Amniotic stem cell (primary cell): ENCODE measurements at places on chromosomes 2 and 18.

- DNase-seq: no peak
Measured at GRCh38 chr18:13320891-13321425, 102.4 kb downstream of the LDLRAD4 start.

- no peak for DNase-seq
Measured at GRCh38 chr2:236400046-236400574, 135.9 kb upstream of the ASB18 start.

DNA sequence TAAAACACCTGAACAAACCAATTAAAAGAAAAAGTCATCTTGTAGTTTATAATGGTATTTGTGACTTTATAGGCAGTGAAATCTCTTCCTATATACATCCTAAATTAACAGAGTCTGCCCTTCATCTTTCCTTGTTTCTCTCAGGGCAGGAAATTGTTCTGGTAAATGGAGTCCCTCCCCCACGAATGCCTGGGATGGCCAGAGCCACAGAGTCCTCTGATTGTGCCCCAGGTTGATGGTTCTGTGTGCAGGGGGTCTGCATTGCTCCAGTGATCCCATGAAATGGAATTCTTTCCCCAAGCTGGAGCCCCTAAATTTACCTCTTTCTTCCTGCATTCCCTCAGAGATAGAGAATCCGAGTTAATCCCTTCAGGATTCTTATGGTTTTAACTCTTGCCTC is 155.5 kb downstream of the MTX2 start:
- no peak for DNase-seq

DNA sequence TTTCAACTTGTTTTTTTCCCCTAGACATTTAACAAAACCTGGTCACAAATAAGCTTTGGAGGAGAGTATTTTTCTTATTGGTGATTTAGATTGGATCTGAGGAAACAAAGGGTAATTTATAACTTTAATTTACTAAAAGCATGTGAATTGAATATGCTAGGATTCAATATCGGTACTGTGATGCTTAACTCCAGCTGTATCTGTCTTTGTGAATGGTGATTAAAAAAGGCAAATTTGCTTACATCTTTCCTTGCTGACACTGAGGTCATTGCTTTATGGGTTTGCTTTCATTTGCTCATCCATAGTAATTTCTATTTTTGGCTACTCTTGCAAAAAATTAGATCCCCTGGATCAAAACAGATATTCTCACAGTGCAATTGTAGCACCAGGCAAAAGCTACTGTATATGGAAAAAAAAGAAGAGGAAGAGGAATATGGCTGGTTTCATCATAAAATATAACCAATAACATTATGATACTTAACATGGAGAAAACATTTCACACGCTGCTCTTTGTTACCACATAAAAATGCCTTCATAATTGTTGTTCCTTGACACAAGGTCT is 832.0 kb upstream of the ZEB2 start:
- no peak for DNase-seq

DNA sequence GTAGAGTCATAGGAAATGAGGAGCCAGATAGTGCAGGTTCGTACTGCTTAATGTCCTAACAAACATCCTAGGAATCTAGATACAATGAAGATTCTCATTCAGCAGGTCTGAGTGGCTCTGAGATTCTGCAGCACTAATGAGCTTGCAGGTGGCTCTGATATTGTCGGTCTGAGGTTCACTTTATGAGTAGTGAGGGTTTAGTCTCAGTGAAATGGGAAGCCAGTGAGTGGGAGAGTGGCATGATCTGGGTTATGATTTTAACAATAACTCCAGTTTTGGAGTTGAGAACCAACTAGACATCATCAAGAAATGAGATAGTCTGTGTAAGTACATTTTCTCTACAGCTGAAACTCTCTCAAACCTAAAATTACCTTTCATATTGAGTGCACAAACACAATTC is 166.8 kb upstream of the SP5 start:
- DNase-seq: no peak

DNA sequence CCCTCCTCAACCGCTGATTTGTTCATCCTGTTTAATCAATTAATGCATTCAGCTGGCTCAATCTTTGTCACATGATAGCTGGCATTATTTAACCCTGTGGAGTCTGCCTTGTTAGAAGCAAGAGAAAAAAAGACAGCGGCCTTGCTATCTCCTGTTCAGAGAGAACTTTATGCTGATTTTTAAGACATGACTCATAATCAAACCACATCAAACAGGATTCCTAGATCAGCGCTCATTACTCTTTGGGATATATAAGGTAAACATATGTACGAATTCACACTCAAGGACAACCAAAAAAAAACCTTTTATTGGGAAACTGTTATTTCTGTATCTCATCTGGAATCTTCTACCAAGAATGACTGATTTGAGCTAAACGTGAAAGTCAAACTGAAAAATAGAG is 195.1 kb downstream of the C1D start:
- DNase-seq: no peak

DNA sequence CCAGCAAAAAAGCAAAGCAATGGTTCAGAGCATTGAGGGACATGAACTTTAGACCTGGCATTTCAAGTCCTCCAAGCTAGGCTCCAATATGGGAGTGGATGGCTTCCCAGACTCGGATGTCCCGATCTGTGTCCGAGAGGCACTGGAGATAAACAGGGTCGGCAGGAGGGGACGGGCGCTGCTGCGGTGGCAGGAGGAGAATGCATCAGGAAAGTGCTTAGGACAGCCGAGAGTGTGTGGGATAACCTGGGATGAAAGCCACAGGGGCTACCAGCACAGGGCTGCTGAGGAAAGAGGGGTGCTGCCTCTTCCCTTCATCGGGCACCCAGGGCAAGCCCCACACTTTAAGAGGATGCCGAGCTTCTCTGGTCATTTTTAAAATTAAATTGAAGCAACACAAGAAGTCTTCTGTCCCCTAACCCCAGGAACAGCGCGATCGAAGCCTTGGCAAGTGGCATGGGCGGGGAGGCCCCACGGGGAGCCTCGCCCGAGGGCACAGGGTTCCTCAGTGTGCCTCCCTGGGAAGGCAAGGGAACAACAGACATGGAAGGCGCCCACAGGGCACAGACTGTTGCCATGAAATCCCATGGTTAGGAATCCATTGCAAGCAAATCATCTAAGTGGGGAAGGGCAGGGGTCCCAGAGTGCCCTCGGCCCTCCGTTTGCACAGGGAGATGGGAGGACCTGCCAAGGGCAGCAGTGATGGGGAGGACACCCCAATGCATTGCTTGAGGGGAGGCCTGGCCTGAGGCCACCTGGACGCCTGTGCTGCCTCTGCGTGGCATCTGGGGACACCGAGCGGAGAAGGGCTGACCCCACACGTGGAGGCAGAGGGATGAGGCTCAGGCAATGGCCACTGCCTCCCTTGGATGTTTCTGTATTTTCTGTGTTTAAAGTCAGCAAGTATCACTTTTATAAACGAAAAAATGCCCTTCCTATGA is 78.5 kb upstream of the GPC1 start:
- no peak for DNase-seq

GRCh38 chr18:26052505-26052904 is 37.9 kb downstream of the SS18 start:
- DNase-seq: no peak

- DNase-seq: no peak
Measured at GRCh38 chr2:101328474-101329007, 20.0 kb upstream of the RNF149 start.

DNA sequence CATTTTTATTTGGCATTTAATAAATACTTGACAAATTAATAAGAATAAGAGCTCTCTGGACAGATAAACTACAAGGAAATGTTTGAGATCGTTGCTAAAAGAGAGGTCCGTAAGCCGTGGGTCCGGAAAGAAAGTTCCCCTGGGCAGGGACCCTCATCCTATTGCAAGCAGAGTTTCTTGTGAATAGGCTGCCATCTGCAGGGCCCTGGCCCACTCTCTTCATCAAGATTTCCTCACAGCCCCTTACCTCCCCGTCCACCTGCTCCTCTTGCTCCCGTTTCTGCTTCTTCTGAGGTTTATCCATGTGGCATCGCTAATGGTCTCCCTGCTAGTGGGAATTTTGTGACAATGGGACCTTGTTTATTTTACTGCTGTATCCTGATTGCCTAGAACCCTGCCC is 30.1 kb upstream of the MC5R start:
- no peak for DNase-seq

- no peak for DNase-seq
Measured at GRCh38 chr2:60527762-60528161, 25.7 kb downstream of the BCL11A start.

DNA sequence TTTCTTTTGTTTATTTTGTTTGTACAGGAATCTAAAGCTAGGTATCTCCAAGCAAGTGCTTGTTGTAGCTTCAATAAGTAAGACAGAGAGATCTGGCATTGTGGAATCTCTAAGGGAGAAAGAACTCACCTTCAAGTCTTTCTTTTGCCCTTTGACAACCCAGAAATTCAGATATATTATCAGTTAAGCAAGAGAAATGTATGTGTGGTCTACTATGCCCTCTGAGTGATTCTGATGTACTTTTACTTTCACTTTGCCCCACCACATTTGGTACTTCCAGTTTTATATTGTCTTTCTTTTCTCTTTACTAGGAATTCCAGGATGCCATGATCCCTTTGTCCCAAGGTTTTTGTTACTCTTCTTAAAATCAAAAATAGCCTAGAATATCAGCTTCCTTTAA is 259.6 kb upstream of the PIK3C3 start:
- no peak for DNase-seq

DNA sequence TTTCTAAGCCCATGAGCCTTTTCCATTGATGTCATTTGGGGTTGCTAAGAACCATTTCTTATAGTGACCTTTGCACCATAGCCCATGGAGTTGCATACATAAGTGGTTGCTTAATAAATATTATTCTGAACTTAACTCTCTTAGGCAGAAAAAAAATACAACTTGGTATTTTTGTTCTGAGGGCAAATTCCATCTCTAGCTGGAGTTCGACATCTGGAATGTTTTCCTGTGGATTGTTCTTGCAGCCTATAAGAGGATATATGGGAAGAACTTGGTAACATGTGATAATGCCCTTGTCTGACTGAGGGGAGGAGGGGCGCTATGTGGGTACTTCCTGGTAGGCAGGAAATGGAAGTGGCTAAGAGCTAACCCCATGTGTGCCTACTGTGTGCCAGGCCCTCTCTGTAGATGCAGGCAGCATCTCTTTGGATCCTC is 20.7 kb downstream of the IGFBP2 start:
- no peak for DNase-seq

GRCh38 chr18:2331491-2331890 is 239.8 kb downstream of the METTL4 start:
- no peak for DNase-seq

DNA sequence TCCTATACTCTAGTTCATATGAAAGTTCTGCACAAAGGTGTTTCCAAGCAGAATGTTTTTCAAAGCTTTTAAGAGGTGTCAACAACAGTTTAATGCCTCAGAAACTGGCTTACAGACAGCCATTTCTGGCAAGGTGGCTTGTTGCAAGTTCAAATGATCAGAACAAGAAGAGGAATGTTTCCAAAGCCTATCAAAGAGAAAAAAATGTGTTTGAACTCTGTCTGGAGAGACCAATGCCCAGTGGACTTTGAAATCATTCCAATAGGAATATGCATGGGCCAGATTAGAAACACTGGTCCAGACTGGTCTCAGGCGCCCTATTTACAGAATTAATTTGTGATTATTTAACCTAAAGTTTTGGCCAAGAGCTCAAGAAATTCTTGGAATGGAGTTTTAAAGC is 106.2 kb downstream of the CPS1 start:
- DNase-seq: no peak

GRCh38 chr2:151657667-151658076 is 76.6 kb downstream of the NEB start:
- no peak for DNase-seq

DNA sequence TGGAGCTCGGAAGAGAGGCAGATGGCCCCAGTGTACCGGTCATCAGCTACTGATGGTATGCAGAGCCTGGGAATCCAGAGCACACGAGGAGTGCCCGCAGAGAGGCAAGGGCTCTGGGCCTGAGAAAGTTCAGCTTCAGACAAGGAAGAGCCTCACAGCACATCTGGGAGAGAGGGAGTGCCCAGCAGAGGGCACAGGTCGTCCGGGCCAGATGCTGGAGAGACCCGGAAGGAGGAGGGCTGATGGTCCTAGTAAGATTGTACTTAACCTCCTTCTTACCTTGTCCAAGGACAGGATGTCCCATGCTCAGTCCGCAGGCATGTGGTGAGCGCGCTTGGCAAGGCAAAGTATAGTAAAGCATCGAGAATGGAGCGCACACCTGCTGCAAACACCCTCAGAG is 24.4 kb upstream of the CHMP1B start:
- no peak for DNase-seq

DNA sequence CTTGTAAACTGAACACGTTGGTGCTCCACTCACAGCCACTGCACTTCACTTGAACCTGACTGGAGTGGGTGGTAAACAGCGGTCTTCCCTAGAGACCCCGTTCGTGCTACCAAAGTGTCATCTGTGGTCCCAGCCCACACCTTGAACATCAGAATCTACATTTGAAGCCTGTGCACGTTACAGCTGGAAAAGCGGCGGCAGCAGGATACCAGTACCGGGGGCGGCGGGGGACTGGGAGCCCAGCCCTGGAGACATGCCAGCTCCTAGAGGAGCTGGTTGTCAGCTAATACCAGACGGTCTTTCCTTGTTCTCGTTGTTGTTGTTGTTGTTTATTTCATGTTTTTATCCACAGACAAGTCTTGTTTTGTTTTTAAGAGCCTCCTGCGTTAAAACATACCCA is 156.7 kb downstream of the WDSUB1 start:
- no peak for DNase-seq

GRCh38 chr2:199955007-199955338 is 318 bp downstream of the TYW5 start:
- DNase-seq: no peak

DNA sequence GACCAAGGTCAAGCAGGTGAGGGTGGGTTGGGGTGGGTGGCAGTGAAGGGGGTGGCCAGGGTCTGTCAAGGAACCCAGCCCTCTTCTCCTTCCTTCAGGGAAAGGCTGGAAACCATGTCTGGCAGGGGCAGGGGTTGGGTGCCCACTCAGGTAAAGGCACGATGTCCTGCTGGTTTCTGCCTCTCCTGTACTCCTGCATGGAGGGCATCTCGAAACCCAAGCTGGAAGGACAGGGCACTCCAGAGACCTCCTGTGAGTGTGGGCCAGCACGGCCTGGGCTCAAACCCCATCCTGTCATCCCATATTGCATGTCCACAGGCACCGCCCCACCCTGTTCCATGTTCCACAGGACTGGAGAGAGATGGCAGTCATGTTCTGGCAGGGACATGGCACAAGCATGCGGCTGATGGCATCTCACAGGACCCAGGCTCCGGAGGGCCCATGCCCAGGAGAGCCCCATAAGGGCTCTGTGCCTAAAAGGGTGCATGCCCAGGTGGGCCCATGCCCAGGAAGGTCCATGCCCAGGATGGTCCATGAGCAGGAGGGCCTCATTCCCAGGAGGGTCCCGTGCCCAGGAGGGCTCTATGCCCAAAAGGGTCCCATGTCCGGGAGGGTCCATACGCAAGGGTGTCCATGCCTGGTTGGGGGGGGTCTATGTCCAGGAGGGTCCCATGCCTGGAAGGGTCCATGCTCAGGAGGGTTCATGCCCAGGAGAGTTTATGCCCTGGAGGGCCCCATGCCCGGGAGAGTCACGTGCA is 6.4 kb downstream of the GPR35 start:
- DNase-seq: no peak

- DNase-seq: no peak
Measured at GRCh38 chr2:240300840-240301239, 134.6 kb upstream of the GPC1 start.

GRCh38 chr2:151826737-151827157 is 1.5 kb downstream of the ARL5A start:
- DNase-seq: no peak

GRCh38 chr18:36692921-36693332 is 135.9 kb downstream of the TPGS2 start:
- no peak for DNase-seq

GRCh38 chr2:10375570-10376281 is 72.4 kb downstream of the ODC1 start:
- no peak for DNase-seq
